CD14-positive monocyte (primary cell): ENCODE measurements at places on chromosomes 1 and 21.

- no peak for DNase-seq
Measured at GRCh38 chr1:226784081-226785049, 45.3 kb upstream of the ITPKB start.

- no peak for DNase-seq
Measured at GRCh38 chr1:218255090-218255489, 30.0 kb upstream of the RRP15 start.

GRCh38 chr1:119547805-119548204, 40.8 kb downstream of the HSD3B1 start:
- DNase-seq = no peak

DNA sequence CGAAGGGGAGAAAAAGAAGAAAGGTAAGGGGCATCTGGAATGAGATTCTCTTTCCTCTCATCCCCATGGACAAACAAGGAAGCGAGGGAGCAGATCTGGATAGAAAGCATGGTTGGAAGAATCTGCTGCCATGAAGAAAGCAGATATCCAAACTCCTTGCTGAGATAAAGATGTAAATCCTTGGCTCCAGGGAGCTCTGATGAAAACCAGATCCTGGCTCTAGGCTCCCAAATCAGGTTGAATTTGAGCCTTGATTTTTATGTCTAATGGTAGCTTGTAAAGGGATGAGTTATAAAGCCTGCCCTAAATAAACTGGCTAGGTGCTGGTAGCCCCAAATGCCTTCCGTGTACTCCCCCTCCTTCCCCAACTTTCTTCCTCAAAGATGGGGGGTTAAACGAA, 64.1 kb upstream of the LAX1 start:
- no peak for DNase-seq

- no peak for DNase-seq
Measured at GRCh38 chr21:36729310-36729970, 30.5 kb downstream of the SIM2 start.

GRCh38 chr1:107936498-107937481, 28.2 kb downstream of the VAV3 start:
- DNase-seq = peak; percentile 94

DNA sequence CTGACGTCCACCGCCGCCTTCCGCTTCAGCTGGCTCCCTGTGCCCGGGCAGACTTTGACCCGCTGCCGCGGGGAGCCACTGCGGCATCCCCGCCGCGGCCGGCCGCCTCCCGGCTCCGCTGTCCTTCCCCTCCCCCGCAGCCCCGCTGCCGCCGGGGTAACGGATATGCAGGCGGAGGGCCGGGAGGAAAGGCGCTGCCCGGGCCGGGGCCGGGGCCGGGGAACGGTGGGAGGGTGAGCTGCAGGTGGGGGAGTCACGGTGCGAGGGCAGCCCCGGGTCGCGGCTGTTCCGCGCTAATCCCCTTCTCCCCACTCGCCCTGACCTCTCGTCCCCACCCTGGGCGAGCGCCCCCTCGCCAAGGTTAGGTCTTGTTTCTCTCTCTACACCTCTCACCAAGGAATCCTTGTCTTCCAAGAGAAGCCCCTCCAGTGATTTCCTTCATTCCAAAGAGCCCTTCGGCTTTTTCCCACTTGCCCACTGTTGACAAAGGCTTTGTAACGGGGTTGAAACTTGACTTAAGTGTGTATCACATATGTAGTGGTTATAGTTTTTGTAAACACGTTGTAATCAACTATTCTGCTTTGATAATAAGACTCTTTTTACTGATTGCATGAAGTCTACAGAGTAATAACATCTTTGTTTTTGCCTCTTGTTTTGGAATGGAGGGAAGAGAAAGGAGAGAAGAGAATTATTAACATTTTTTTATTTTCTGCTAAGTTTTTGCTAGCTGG, 669 bp downstream of the XPR1 start:
- DNase-seq = no peak

DNA sequence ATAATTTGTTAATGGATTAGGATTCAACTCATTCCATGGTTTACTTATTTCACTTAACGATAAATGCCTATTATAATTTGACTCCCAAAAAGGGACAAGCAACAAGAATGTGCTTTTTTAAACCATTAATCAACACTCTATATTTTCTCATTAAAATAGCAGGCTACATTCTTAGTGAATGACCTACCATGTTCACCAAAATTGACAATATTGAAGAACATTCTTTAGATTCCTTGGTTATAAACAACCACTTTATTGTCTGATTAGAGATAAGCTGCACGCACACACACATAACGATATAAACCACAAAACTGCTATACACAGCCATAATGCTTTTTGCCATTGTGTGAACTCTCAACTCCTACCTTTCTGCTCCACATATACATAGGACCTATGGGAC, 75.4 kb upstream of the LRRC7 start:
- DNase-seq = no peak

GRCh38 chr1:191675856-191676783, 482.1 kb upstream of the RGS18 start:
- DNase-seq = no peak

DNA sequence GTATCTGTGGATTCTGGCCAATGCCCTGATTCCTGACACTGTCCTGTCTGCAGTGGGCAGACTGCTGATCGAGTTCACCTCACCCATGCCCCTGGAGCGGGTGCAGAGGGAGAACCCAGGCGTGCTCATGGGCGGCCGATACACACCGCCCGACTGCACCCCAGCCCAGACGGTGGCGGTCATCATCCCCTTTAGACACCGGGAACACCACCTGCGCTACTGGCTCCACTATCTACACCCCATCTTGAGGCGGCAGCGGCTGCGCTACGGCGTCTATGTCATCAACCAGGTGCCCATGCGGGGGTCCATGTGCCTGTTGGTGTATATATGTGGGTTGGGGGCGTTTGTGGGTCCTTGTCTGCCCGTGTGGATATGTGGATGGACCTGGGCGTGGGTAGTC, 2.6 kb downstream of the B4GALT2 start:
- DNase-seq = no peak

- peak; percentile 78 for DNase-seq
Measured at GRCh38 chr1:234970401-234970730, 158.3 kb downstream of the TOMM20 start.

DNA sequence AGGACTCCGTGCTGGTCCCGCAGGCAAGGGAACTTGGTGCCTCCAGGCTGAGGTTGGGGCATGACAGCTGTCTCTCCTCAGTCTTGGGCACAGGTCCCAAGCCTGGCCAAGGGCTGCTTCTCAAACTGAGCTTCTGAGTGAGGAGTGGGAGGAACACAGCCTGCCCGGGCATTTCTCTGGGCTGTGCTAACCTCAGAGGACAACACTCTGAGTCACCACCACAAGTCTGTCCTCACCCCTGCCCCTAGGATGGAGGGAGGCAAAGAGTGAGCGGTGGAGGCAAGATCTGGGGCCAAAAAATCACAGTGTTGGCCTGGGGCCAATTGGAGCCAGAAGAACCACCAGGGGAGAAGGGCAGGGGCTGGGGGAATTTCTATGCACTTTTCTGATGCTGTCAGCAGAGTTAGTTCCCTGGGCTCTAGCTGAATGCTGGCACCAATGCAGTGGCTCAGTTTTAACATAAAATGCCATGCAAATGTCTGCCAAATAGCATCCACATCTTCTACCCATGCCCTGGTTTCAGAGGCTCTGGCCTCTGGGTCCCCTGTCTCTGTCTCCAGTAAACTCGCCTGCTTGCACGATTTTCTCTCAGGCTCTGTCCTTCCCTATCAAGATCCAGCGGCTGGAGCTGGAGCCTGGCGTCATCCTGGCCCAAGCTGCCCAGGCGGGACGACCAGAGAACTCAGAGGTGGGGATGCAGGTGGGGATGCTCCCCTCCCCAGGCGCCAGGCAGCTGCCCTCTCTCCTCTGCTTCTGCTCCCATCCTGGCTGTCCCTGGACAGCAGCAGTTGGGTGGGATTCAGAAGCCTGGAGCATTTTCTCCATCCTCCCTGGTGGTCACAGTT, 11.0 kb upstream of the CDK18 start:
- DNase-seq = peak; percentile 37

GRCh38 chr1:150282558-150282958, 204 bp downstream of the CIART start:
- no peak for DNase-seq

GRCh38 chr1:214416858-214417257, 134.5 kb downstream of the PTPN14 start:
- no peak for DNase-seq

GRCh38 chr1:193634470-193634869, 448.1 kb upstream of the B3GALT2 start:
- no peak for DNase-seq

DNA sequence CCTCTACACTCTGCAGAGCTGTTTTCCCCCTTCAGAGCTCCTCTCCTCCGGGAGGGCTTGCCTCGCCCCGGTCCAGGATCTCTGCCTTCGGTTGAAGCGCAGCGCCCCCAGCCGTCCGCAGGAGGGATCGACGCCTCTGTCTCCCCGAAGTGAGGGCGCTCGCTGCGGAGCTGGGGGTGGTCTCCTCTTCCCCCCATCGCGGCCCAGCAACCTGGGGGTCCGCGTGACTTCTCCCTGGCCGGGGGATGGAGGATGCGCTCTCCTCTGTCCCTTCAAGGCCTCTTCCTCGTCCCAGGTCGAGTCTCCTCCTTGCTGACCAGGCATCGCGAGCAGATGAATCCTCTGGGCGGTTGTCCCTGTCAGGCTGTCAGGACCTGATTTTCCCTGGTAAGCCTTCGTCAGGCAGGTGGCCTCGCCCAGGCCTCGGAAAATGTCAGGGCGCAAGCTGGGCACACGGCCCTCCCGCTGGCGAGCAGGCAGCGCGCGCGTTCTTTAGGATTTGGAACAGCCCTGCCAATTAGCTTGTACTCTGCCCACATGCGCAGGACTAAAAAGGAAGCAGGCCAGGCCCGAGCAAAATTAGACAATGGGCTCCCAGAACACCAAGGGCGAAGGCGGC, 90.5 kb downstream of the EDEM3 start:
- peak; percentile 56 for DNase-seq

DNA sequence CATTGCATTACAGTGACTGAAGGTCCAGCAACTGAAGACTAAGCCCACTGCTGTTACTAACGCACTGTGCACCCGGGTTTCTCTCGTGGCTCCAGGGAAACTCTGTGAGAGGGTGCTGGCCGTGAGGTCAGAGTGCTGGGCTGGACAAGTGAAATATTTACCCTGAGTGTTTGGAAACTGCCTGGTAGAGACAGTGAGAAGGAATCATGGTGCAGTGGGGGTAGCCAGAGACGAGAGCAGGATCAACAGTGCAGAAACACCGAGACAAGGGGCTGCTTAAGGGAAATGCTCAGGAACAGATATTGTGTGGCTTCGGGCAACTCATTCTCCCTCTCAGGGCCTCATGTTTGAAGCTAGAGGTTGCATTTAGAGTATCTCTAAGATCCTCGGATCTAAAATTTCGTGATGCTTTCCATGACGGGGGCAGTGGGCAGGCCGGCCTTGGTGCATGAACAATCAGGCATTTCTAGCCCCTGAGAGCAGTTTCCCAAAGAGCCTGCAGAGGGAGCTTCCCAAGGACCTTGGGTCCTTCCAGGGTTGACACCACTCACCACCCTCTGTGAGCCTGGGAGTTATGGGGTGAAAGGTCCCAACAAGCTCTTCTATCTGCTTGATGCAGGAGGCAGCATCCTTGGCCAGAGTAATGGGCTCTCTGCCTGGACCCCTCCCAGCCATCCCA, 9.7 kb downstream of the CD2 start:
- no peak for DNase-seq

- DNase-seq = no peak
Measured at GRCh38 chr1:91864017-91864700, 21.8 kb downstream of the TGFBR3 start.

- DNase-seq = peak; percentile 83
Measured at GRCh38 chr21:39003982-39004633, 179.1 kb downstream of the PSMG1 start.

- DNase-seq = no peak
Measured at GRCh38 chr1:64110924-64111777, 92.3 kb upstream of the UBE2U start.

DNA sequence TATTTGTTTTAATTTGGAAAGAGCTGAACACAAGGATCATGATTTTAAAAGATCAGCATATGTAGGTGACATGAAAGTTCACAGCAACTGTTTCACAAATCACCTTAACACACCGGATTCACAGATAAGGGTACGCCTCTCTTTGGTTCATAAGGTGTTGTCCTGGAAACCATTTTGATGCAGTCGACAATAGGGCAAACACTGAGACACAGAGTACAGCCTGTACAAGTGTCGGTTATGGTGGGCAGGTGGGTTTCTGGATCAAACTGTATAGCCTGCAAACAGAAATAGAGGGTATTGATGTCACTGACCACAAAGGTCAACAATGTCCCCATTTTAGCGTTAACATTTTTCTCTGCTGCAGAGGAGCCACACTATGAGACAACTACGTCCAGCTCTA, 357.3 kb downstream of the PTBP2 start:
- no peak for DNase-seq

GRCh38 chr1:228145463-228146416, 4.0 kb upstream of the GJC2 start:
- DNase-seq = no peak

GRCh38 chr1:211641942-211642341, 33.5 kb downstream of the NEK2 start:
- DNase-seq = no peak

GRCh38 chr1:174008269-174008668, 13.9 kb downstream of the RC3H1 start:
- DNase-seq = no peak

DNA sequence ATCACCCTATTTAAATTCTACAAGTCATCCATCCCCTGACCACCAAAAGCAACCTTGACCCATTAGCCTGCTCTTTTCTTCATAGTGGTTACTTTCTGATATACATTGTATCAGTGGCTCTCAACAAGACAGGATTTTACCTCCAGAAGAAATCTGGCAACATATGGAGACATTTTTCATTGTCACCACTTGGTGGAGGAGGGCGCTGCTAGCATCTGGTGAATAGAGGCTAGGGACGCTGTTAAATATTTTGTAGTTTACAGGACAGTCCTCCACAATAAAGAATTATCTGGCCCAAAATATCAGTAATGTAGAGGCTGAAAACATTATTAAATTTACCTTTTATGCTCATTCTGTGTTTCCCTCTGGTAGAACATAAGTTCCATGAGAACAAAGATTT, 6.1 kb downstream of the HSPA13 start:
- DNase-seq = no peak

DNA sequence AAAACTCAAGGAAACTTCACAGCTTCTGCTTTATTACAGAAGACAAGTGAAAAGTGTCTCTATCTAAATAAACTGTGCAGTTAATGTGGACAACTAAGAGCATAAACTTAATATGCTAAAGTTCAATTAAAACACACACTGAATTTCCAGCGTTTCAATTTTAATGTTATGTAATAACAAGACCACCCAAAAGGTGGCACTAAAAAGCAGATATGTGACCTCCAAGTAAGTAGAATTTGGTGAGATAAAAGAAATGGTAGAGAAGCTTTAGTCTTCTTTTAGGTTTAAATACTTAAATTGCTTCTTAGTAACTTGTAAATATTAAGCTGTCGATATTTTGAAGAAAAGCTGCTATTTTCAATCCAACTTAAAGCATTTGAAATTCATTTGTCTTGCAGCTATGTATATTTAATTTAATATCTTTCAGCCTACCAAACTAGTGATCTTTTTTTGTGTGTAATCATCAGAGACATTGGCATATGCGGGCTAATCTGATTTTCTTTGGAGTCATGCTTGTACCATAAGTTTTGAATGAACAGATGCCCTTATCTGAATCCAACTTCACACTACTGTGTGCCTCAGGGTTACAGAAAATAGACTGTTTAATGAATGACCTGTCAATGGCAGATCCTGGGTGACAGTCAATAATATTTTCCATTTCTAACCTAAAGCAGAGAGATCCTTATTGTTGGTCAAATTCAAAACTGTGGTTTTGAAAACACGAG, 36.5 kb upstream of the ADAMTS1 start:
- DNase-seq = no peak
